ENCODE measurements at places on chromosomes 5 and 9. TPM values are rescaled to one million over a fixed set of nuclear protein-coding genes. Genes with fewer than 3 reads are reported as not detected.

The SPATA31C1 gene
- not detected for total RNA-seq

The PPP6C gene
- total RNA-seq: 35.9 TPM

The HBEGF gene
- 21.9 TPM for total RNA-seq

The DOK3 gene
- 3.4 TPM for total RNA-seq

The OLFM1 gene
- 12.5 TPM for total RNA-seq

The LCN1 gene
- not detected for total RNA-seq

The MSX2 gene
- 1.9 TPM for total RNA-seq

The OBP2B gene
- not detected for total RNA-seq

The DCTN4 gene
- 43.5 TPM for total RNA-seq

The KCNMB1 gene
- 0.47 TPM for total RNA-seq

The MYOT gene
- 8.7 TPM for total RNA-seq

The FRRS1L gene
- total RNA-seq: 2.2 TPM

The GADD45G gene
- total RNA-seq: 54.0 TPM

The C9orf153 gene
- total RNA-seq: 0.42 TPM

The OR1J2 gene
- total RNA-seq: not detected

The CFAP90 gene
- not detected for total RNA-seq

The PRLR gene
- total RNA-seq: 0.40 TPM

The OGN gene
- total RNA-seq: 8.1 TPM

The PROB1 gene
- total RNA-seq: 56.5 TPM

The LCNL1 gene
- 18.3 TPM for total RNA-seq
